ENCODE measurements at places on chromosomes 12 and 14. TPM values are rescaled to one million over a fixed set of nuclear protein-coding genes. Genes with fewer than 3 reads are reported as not detected.

CPNE6 gene
- total RNA-seq, result not detected

IFNG gene
- not detected for total RNA-seq

RAB15 gene
- total RNA-seq, result 6.2 TPM

ORAI1 gene
- 23.1 TPM for total RNA-seq

VAMP1 gene
- total RNA-seq, result 1.4 TPM

WDR89 gene
- total RNA-seq, result 13.0 TPM

DCAF11 gene
- 55.7 TPM for total RNA-seq
